ENCODE measurements at places on chromosomes 4 and X.
A peak's percentile ranks its signal among the peaks of the same experiment; 100 is the strongest.

GRCh38 chrX:38363046-38363445 is 10.6 kb downstream of the OTC start:
- no peak for DNase-seq

DNA sequence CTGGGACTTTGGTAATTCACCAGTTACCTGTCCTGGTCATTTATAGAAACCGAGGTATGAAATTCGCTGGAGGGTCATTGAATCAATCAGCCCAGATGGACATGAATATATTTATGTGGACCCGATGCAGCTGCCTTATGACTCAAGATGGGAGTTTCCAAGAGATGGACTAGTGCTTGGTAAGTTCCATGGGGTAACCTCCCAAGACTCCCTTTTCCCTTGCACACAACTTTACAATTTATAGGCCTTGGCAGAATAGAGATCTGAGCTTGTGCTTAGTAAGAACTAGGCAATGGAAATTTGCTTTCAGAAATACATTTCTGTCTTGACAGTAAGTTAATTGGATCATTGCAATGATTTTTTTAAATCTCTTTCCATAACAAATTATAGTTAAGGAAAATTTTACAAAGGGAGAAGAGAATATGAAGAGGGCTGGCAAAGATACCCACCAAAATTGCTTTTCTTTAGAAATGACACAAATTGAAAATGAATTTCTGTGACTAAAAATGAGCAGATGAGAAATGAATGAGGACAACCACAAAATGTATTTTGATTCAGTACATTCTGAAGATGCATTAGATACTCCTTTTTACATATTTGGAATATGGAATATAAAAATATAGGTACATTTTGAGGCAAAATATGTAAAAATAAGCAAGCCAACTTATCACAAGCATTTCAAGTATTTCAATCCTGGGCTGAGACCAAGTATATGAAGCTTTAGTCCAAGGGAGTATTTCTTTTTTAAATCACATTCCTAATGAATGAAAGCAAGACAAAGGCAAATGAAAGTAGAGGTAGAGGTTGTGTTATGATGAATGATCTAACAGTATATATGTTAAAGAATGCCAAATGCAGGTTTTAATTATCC is 45.9 kb downstream of the PDGFRA start:
- DNase-seq: no peak

GRCh38 chr4:182427554-182427953 is 184.4 kb downstream of the TENM3 start:
- DNase-seq: no peak

DNA sequence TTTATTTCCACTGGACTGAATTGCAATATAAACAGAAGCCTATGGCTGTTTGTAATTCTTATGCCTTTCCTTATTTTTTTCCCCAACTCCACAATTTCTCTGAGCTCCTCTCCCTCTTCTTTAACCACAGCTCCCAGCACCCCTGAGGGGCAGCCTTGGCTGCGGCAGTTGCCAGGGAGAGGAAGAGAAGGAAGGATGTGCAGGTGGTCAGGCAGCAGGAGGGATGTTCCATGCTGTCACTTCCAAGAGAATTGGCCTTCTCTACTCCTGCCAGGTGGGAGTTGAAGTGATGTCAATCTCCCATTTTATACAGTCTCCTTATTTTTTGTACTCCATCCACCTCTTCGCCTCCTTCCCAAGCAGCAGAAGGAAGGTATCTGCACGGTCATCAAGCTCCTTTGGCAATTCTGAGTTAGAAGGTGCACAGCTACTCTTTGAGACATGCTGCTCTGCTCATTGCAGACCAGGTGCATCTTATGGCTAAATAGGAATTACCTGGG is 343.3 kb upstream of the RPS6KA3 start:
- no peak for DNase-seq

GRCh38 chr4:178340468-178340867 is 898.2 kb upstream of the AGA start:
- no peak for DNase-seq

DNA sequence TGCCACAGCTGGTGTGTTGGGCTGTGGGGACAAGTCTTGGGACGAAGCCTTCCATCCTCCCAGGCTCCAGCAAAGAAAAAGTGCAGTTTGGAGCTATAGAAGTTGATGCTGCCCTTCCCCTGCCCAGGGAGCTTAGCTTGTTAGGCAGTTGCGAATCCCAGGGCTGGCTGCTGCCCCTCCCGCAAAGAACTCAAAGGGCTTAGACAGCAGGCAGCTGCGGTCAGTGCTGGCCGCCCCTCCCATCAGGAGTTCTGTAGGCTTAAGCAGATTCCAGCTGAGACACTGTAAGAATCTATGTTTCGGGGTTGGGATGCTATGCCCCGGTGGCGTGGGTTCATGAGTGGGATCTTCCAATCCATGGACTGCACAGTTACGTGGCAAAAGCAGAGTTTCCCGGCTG is 956.7 kb downstream of the GLUD2 start:
- DNase-seq: no peak

- DNase-seq: no peak
Measured at GRCh38 chr4:100889898-100890297, 372.1 kb upstream of the EMCN start.

DNA sequence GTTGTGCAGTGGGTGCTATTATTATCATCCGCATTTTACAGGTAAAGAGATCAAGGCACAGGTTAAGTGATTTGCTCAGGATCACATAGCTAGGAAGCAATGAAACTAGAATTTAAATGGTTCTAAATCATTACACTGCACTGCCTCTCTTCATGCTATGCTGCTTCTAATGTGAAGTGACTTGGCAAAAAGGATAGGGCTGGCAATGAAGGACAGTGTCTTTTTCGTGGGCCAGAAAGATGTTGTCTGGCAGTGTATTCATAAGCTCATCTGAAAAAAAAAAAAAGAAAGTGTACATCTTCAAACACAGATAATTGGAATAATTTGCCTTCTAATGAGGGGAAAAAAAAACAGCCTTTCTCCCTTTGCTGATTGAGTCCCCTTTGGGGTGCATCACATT is 132.2 kb upstream of the FUNDC1 start:
- no peak for DNase-seq

- no peak for DNase-seq
Measured at GRCh38 chr4:34953145-34953799, 1291.0 kb downstream of the ARAP2 start.

DNA sequence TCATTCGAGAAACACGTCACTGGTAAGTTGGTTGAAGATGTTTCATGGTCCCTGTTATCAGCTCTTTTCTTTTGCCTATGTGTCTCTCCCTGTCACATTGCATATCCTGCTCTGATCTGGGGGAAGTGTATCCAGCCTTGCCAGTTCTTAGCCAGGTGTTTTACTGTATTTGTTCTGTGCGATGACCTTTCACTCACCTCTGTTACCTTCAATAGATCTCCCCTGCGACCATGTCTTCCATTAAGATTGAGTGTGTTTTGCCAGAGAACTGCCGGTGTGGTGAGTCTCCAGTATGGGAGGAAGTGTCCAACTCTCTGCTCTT is 2.6 kb downstream of the RGN start:
- DNase-seq: no peak

GRCh38 chrX:150012647-150013381 is 74.5 kb upstream of the EOLA2 start:
- no peak for DNase-seq

GRCh38 chr4:153117554-153117953 is 86.7 kb upstream of the TRIM2 start:
- DNase-seq: no peak

DNA sequence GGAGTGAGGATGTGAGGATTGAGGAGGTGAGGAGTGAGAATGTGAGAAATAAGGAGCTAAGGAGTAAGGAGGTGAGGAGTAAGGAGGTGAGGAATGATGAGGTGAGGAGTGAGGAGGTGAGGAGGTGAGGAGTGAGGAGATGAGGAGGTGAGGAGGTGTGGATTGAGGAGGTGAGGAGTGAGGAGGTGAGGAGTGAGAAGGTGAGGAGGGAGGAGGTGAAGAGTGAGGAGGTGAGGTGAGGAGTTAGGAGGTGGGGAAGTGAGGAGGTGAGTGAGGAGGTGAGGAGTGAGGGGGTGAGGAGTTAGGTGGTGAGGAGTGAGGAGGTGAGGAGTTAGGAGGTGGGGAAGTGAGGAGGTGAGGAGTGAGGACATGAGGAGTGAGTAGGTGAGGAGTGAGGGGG is 74.8 kb upstream of the MXD4 start:
- no peak for DNase-seq

DNA sequence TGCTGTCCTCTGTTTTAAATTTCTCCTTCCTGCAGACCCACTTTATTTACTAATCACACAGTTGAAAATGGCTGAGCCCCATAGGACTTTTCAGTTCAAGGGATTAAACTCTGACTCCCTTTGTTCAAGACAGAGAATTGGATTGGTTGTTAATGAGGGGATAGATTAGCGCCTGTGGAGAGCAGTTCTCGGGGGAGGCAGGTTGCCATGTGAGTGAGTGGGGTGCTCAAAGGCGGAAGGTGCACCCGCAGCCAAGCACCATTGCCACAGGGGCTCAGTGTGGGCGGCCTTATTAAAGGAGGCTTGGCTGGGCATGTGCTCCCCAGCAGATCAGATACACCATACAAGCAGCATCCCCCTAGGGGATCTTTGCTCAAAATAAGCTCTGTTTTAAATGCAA is 7.9 kb upstream of the CBR4 start:
- no peak for DNase-seq

DNA sequence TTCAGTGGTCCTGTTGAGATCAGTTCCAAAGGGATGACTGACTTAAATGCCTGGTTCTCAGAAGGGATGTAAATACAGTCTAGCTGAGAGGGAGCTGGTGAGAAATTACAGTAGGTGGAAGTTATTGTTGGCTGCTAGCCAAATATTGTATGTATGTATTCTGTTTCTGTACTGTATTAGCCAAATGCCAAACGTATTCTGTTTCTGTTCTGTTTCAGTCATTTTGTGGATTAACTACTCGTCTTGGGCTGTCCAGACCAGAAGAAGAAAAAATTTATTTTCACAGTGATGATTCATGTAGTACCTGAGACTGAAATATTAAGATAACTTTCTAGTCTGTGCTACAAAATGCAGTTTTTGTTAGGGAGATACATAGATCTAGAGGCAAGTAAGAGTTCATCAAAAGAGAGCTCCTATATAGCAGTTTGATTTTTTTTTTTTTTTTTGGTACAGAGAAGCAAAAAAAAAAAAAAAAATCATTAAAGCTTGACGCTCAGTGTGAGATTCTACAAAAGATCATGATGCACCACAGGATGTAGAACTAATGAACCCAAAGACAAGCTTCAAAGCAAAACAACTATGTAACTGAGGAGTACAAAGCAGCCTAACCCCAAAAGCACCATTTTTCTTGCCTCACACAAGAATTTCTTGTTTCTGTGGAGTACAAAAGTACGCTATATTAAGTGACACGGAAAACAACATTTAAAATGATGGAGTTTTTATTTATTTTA is 54.8 kb downstream of the CASP6 start:
- peak; percentile 23 for DNase-seq

- no peak for DNase-seq
Measured at GRCh38 chr4:167688660-167689142, 403.6 kb upstream of the ANXA10 start.

- DNase-seq: no peak
Measured at GRCh38 chrX:121581885-121582284, 534.5 kb downstream of the GLUD2 start.

- no peak for DNase-seq
Measured at GRCh38 chr4:138338840-138339239, 96.7 kb upstream of the SLC7A11 start.

DNA sequence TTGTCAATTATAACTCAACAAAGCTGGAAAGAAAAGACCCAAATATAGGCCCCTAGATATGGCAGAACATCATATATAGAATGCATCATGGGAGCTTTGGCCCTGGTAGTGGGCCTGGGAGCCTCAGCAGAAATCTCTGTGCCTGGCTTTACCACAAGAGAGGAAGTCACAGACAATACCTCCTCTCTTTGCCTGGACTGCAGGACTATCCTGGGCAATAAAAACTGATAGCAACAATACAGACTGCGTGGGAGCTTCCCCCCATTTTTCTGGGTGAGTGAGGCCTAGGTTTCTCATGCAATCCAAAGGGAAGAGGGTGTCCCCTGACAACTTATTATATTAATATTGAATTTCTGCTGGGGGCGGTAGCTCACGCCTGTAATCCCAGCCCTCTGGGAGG is 64.0 kb upstream of the NFKB1 start:
- no peak for DNase-seq

- DNase-seq: no peak
Measured at GRCh38 chrX:119226446-119226845, 9.6 kb upstream of the PGRMC1 start.

GRCh38 chr4:159542296-159542695 is 439.4 kb downstream of the RAPGEF2 start:
- peak; percentile 13 for DNase-seq

GRCh38 chr4:1249731-1250526 is 999 bp upstream of the CTBP1 start:
- DNase-seq: no peak

DNA sequence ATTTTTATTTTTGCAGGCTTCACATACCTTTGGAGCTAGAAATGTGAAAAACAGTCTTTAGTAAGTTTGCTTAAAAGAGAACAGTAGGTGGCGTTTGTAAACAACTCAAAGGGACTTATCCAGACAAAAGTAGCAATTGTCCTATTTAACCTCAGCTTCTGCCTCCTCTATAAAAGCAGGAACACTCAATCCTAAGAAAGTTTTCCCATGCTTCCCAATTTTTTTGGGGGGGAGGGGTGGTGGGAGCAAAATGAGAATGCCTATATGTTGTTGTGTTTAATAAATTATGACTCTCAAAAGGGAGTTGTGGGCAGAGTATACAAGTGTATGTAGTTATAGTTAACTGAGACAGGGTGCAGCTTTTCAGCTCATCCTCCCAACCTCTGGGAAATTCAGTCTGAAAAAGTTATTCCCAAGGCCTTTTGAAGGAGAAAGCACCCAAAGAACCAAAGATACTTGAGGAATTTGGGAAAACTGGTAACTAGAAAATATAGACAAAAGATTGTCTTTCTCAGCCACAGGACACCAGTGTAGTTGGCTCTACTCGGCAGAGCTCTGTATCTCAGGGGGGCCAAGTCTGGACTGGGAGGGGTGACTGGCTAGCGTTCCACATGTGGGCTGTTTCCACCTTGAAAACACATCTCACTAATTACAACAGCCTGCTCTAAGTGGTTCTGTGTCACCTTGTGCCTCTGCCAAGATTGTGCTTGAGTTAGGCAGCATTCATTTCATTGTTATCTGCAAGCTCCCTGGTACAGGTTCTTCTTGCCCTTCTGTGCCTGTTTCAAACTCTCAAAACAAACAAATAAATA is 2.8 kb downstream of the SFRP2 start:
- no peak for DNase-seq

DNA sequence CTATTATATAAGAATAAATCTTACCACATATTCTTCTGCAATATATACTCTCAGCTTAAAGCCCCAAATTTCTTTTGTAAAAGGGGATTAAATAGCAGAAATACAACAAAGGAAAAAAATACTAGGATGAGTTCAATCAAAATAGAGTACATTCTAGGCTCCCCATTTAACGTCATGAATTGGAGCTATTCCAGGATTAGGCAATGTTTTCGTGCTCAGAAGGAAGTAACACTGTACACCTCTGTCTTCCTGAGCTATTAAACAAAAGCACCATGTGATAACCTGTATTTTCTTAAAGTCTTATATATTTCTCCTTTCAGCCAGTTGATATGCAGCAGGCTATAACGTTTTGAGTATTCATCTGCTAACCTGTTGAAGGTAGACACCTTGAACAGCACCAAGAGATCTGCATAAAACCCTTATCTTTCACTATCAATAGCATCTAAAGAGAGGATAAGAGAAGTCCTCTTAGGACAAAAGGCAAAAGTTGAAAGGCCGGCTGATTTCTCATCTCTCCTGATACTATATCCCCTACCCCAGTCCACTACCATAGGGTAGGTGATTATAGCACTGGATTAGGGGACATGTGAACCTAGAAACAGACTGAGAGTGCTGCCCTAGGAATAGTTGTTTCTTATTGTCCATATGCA is 31.5 kb downstream of the TEC start:
- no peak for DNase-seq

GRCh38 chrX:134734466-134734952 is 76.2 kb upstream of the PLAC1 start:
- DNase-seq: peak; percentile 56
